HuH-7 (cell line): ENCODE measurements at places on chromosomes 7 and 10.
A peak's percentile ranks its signal among the peaks of the same experiment; 100 is the strongest.

DNA sequence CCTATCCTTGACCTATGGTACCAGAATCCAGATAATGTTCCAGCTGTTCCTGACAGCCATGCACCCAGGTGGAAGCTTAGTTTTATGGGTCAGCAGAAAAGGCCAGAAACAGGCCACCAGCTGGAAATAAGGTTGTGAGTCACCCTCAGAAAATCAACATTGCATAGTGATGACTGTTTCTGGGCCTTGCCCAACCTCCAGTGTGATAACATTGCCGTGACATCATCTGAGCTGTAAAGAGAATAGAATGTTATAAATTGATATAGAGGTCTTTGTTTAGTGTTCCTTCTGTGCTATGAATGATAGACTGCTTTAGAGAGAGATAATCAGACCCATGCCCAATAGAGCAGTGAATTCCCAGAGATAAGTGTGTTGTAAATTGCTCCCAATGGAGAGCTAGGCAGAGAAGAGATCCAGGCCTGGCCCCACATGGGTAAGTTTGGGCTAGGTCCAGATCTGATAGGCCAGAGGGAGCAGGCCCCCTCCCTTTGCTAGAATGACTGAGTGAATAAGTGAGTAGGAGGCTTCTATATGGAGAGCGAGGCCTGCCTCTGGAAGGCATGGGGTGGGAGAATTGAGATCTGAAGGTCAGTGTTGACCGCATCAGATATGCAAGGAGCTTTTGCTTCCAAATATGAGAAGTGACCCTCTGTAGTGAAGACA, 14.2 kb upstream of the HPS1 start:
- peak; percentile 58 for DNase-seq

- no peak for DNase-seq
Observed at GRCh38 chr10:123847686-123848432, 43.7 kb downstream of the CPXM2 start.

DNA sequence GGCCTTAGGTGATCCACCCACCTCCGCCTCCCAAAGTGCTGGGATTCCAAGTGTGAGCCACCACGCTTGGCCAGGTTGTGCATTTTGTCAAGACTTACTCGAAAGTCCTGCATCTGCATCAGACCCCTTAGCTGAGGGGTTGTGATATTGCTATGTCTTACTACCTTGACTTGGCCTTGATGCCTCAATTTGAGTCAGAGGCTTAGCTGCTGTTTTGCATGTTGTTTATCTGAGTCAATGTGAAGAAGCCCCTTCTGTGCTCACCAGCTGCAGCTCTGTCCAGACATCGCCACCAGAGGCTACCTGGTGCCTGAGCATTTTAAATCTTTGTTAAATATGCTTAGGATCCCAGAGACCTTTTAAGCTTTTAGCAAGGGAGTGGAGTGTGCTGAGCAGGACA, 18.1 kb downstream of the UBE2D4 start:
- DNase-seq: no peak

GRCh38 chr7:47314728-47315607, 266.9 kb downstream of the TNS3 start:
- no peak for DNase-seq

GRCh38 chr7:15709978-15710377, 23.5 kb upstream of the MEOX2 start:
- DNase-seq: no peak

DNA sequence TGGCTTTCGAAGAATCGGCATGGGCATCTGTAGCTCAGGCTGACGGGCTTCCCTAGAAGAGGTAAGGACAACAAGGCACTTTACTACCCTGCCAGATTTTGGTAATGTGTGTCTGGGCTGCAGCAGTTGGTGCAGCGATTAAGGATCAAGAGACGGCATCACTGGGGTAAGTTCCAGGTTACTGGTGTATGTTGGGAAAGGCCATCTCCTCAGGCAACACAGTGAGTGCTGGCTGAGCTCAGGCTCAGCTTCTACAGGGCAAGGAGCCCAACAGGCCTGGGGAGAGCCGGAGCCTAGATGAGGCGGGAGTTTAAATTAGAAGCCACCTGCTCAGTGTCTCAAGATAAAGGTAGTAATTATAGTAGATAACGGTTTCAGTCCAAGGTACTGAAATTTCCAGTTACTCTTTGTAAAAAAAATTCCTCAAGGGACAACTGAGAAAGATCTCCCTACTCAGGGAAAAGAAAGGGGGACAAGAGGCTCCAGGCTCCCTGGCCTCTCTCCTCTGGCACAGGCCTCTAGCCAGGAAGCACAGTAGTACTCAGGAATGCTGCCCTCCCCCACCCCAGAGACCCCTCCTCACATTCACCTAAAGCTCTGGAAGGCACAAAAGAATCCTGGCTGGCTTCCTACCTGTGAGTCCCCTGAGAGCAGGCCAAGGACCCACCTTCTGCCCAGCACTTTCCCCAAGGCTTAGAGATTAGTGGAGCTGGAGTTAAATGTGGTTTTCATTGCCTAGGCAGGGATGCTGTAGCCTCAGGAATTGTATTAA, 3.9 kb downstream of the CXCL12 start:
- no peak for DNase-seq
